ENCODE measurements at places on chromosomes 5 and 9. TPM values are rescaled to one million over a fixed set of nuclear protein-coding genes. Genes with fewer than 3 reads are reported as not detected.

The SHISAL2B gene
- not detected for total RNA-seq

The TEK gene
- total RNA-seq, result under 0.01 TPM

The TTC39B gene
- 21.0 TPM for total RNA-seq

The SLC6A3 gene
- not detected for total RNA-seq

The SMIM23 gene
- not detected for total RNA-seq

The MATR3 gene
- total RNA-seq, result 691 TPM

The CENPH gene
- 6.1 TPM for total RNA-seq

The FGF1 gene
- not detected for total RNA-seq

The TEX48 gene
- total RNA-seq, result not detected

The INSL6 gene
- not detected for total RNA-seq

The ZNF366 gene
- total RNA-seq, result 0.10 TPM

The PTGS1 gene
- total RNA-seq, result 28.3 TPM

The TXNDC8 gene
- total RNA-seq, result not detected

The PAXX gene
- 23.6 TPM for total RNA-seq

The HRCT1 gene
- total RNA-seq, result not detected

The PPP1R26 gene
- total RNA-seq, result 1.5 TPM

The C5orf63 gene
- total RNA-seq, result 0.94 TPM

The SNCB gene
- not detected for total RNA-seq

The PRELID2 gene
- total RNA-seq, result 1.7 TPM

The TMEM252 gene
- not detected for total RNA-seq

The CEP72 gene
- total RNA-seq, result 3.5 TPM

The SLC36A3 gene
- not detected for total RNA-seq

The RFX3 gene
- 11.9 TPM for total RNA-seq

The PHF24 gene
- not detected for total RNA-seq

The LRRC19 gene
- not detected for total RNA-seq

The SLC34A1 gene
- 0.21 TPM for total RNA-seq

The RNF183 gene
- total RNA-seq, result not detected

The NR2F1 gene
- total RNA-seq, result 0.42 TPM

The SPINK7 gene
- total RNA-seq, result not detected

The CTSL gene
- 11.0 TPM for total RNA-seq

The FGF18 gene
- total RNA-seq, result 0.10 TPM

The HRH2 gene
- total RNA-seq, result 10.6 TPM

The RAI14 gene
- total RNA-seq, result 0.63 TPM

The LCN9 gene
- not detected for total RNA-seq

The GPR151 gene
- not detected for total RNA-seq

The PLCXD3 gene
- under 0.01 TPM for total RNA-seq

The GFPT2 gene
- 1.7 TPM for total RNA-seq

The PTGDS gene
- total RNA-seq, result 10.8 TPM

The HTR4 gene
- not detected for total RNA-seq

The BAAT gene
- total RNA-seq, result 0.10 TPM

The BASP1 gene
- total RNA-seq, result 24.5 TPM

The F2RL1 gene
- total RNA-seq, result 4.2 TPM

The SMIM32 gene
- total RNA-seq, result not detected

The ADAMTS12 gene
- under 0.01 TPM for total RNA-seq

The ORM2 gene
- not detected for total RNA-seq

The FCHO2 gene
- total RNA-seq, result 3.3 TPM

The GDA gene
- not detected for total RNA-seq

The PCDHB15 gene
- not detected for total RNA-seq

The DBH gene
- 0.10 TPM for total RNA-seq

The PCDHGB5 gene
- total RNA-seq, result 0.84 TPM

The PAEP gene
- not detected for total RNA-seq

The OGN gene
- total RNA-seq, result 0.21 TPM

The SURF4 gene
- total RNA-seq, result 82.2 TPM

The ORM1 gene
- total RNA-seq, result not detected
